Posterior vena cava (tissue), 2 donors: ENCODE measurements at places on chromosomes 3 and 15. TPM values are rescaled to one million over a fixed set of nuclear protein-coding genes. Genes with fewer than 3 reads are reported as not detected.

GRCh38 chr3:65246561-65246960, 558.8 kb upstream of the ADAMTS9 start:
- no peak for DNase-seq

PLS1 gene
- total RNA-seq = not detected

GRCh38 chr3:52509753-52510328, 14.7 kb downstream of the STAB1 start:
- DNase-seq = no peak

- DNase-seq = no peak
Observed at GRCh38 chr15:83153288-83153687, 45.8 kb downstream of the TM6SF1 start.

GRCh38 chr3:33392703-33393125, 47.5 kb downstream of the UBP1 start:
- no peak for DNase-seq

- no peak for DNase-seq
Observed at GRCh38 chr3:156207802-156208685, 87.7 kb downstream of the KCNAB1 start.
